ENCODE measurements at places on chromosomes 16 and 17. TPM values are rescaled to one million over a fixed set of nuclear protein-coding genes. Genes with fewer than 3 reads are reported as not detected.

- H3K27me3 ChIP-seq, result no peaks in the 10 kb centered on the region
- no peak for DNase-seq
- H3K4me3 ChIP-seq, result no peak overlapping the region
- no peaks in the 10 kb centered on the region for H3K4me1 ChIP-seq
- H3K36me3 ChIP-seq, result no peaks in the 10 kb centered on the region
Observed at GRCh38 chr16:80274576-80275191, 266.1 kb upstream of the DYNLRB2 start.

GRCh38 chr17:46964315-46965265 is 14.5 kb downstream of the RPRML start:
- H3K27ac ChIP-seq, result no peak overlapping the region
- no peaks in the 10 kb centered on the region for H3K36me3 ChIP-seq
- H3K4me1 ChIP-seq, result no peaks in the 10 kb centered on the region
- H3K27me3 ChIP-seq, result peaks cover 7% of the 10 kb centered on the region

GRCh38 chr16:89334050-89334449 is 116.5 kb downstream of the ZNF778 start:
- no peak overlapping the region for H3K27ac ChIP-seq
- H3K36me3 ChIP-seq, result no peaks in the 10 kb centered on the region
- DNase-seq, result no peak
- H3K27me3 ChIP-seq, result no peaks in the 10 kb centered on the region

DNA sequence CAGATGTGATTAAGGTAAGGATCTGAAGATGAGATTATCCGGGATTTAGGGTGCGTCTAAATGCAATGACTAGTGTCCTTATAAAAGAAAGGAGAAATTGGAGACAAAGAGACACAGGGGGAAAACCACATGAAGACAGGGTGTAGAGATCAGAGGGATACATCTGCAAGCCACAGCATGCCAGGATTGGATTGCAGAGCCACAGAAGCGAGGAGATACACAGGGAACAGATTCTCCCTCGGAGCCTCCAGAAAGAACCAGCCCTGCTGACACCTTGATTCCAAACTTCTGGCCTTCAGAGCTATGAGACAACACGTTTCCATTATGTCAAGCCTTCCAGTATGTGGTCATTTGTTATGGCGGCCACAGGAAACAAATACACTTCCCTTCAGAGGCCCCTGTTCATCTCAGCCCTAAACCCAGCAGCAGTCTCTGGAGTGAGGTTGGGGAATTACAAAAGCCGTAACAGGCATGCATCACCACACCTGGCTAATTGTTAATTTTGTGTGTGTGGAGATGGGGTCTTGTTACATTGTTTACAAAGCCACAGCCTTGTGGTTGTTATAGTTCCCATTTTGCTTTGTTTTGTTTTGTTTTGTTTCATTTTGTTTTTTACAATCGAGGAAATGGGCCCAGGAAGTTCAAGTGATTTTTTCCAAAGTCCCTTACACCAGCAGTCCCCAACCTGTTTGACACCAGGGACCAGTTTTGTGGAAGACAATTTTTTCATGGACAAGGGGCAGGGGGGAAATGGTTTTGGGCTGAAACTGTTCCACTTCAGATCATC is 51.6 kb upstream of the LYRM9 start:
- no peak overlapping the region for H3K4me3 ChIP-seq
- H3K27me3 ChIP-seq, result no peaks in the 10 kb centered on the region
- peaks cover 14% of the 10 kb centered on the region for H3K4me1 ChIP-seq
- no peak overlapping the region for H3K27ac ChIP-seq
- no peaks in the 10 kb centered on the region for H3K36me3 ChIP-seq

The C16orf46 gene
- polyA plus RNA-seq, result 0.93 TPM
